ENCODE measurements at places on chromosomes 2 and 18.

DNA sequence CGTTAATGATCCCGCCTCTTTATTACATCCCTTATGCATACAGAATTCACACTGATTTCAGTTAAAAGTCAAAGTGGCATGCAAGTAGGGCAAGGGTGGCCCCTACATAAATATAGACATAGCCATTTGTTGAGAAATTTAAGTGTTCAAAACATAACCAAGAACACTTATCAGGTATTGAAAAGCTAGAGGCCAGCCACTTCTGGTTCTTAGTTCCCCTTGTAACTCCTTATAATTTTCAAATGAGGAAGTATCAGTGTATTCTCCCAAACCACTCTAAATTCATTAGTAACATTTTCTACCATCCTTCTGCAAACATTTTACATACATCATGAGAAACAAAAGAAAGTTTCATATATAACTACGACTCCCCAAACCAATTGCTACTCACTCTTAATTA is 5.8 kb upstream of the ARL5A start:
- DNase-seq = no peak

GRCh38 chr2:1052771-1053191 is 102.1 kb downstream of the SNTG2 start:
- DNase-seq = no peak

GRCh38 chr2:83528767-83529166 is 930.3 kb downstream of the SUCLG1 start:
- DNase-seq = no peak

DNA sequence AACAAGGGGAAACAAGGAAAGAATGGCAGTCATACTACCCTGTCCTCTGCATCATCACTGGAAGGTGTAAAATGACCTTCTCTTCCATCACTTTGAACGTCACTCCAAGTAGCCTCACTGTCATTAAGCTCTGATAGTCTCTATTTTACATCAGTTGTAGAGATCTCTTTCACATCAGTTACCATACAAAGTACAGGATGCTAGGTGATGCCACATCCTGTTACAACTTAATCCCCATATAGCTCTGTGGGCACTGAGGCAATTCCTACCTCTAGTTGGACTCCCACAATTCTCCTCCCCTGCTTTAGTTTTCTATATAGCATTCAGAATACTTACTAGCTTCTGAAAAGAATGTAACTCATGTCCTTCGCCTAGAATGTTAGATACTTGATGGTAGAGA is 55.1 kb upstream of the TTC27 start:
- DNase-seq = no peak

DNA sequence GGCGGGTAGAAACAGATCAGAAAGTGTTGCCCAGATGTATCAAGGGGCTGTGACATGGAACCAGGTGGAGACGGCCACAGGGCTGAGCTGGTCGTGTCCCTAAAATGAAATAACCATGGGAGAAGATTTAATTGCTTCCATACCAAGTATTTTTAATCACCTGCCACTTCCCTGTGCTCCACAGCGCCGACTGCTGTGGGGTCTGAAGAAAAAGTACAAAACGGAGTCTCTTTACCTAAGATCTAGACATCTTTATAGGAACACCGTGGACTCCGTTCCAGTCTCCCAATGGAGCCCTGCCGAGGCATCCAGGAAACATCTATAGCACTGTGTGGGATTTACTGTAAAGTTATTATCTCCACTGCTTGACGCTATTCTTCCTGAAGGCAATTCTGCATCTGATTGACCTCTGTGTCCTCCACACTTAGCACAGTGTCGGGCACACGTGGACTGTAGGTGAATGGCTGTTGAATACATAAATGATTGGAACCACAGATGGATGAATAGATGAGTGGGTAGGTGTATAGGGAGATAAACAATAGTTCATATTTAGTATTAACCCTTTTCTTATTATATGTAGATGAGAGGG is 21.6 kb upstream of the GYPC start:
- no peak for DNase-seq

DNA sequence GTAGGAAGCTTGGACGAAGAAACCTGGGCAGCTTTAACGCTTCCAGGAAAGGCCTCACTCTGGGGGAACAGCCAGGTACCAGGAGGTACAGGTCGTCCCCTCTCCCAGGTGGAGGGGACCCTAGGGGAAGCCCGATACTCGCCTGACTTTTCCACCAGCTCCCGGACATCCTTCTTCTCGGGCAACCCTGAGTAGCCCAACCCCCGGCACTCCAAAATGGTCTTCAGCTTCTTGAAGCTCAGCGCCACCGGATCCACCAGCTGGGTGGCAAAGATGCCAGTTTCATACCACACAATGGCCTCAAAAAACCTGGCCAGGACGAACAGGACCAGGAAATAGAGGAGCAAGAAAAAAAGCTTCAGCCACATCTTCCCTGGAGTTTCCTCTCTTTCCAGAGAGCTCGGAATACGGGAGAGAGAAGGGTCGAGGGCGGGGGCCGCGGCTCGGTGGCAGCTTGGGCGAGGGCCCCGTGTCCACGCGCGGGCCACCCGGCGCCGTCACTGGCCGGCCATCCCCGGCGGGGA is 1.1 kb downstream of the RNF103 start:
- no peak for DNase-seq

- no peak for DNase-seq
Observed at GRCh38 chr2:9807056-9807455, 36.2 kb upstream of the TAF1B start.

DNA sequence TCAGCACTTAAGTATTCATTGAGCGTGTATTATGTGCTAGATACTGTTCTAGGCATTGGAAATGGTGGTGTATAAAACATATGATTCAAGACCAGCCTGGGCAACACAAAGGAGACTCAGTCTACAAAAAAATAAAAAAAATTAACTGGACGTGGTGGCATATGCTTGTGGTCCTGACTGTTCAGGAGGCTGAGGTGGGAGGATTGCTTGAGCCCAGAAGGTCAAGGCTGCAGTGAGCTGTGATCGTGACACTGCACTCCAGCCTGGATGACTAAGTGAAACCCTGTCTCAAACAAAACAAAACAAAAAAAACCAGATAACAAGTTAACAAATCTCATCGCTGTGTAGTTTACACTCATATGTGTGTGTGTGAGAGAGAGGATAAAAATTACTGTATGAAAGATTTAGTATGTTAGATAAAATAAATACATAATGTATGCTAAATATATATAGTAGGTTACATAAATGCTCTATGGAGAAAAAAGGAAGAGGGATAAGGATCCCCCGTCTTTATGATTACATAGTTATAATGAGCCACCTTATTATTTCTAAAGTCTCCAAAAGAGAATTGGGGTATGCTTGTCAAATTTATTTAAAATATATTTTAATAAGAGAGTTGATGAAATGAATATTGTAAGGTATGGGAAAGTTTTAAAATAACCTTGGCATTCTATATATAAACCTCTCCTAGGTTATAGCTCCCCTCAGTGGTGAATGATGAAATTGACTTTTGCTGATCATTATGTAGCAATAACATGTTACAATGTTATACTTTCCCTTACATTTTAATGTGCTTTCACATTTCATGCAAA is 69.2 kb downstream of the EHBP1 start:
- DNase-seq = peak; percentile 42

- DNase-seq = no peak
Observed at GRCh38 chr2:171307560-171307959, 126.2 kb downstream of the METTL8 start.

DNA sequence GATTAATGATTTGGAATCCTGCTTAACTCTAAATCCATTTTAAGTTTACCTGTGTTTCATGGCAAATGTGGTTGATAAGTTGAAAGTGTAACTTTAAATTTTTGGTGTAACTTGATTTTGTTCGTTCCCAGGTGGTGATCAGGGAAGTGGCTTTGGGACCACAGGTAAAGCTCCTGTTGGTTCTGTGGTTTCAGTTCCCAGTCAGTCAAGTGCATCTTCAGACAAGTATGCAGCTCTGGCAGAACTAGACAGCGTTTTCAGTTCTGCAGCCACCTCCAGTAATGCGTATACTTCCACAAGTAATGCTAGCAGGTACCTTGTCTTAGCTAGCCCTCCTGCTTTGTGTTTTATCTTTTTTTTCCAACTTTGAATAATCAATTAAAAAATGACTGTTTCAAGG is 62.8 kb downstream of the AGFG1 start:
- DNase-seq = no peak

- no peak for DNase-seq
Observed at GRCh38 chr2:8203364-8203763, 478.5 kb upstream of the ID2 start.

GRCh38 chr18:29157905-29158304 is 981.0 kb upstream of the CDH2 start:
- no peak for DNase-seq

DNA sequence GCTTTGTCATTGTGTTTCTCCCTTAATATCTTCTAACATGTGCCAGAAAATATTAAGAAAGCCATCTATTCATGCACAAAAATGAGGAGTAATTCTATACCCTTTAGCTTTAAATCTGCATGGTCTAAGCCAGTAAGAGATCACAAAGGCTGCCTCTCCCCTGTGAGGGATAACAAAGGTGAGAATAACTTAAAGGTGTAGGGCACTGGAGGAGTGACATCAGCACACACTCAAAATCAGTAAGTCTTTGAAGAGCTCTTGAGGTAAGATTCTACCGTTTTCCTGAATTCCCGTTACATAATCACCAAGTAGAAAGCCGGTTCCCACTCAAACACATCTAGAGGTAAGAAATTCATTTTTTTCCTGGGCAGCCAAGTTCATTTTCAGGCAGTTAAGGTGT is 123.9 kb upstream of the SULT1C3 start:
- no peak for DNase-seq

DNA sequence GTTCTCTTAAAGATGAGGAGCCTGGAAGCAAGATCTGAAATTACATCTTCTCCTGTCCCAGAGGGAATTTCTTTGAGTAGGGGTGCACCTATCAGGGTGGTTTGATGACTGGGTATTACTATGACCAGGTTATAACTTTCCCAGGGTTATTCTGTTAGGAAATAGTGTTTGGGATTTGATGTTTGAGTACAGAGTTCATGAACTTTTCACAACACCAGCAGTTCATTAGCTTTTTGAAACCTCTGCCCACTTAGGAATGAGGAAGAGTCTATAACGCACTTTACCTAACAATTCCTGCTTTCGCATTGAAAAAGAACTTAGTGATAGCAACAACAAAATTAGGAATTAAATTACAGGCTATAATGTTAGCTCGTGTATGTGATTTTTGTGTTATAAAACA is 58.6 kb downstream of the ALMS1 start:
- DNase-seq = no peak

GRCh38 chr2:231378026-231378722 is 17.3 kb upstream of the B3GNT7 start:
- DNase-seq = no peak

GRCh38 chr2:176118601-176119339 is 2.2 kb downstream of the HOXD10 start:
- DNase-seq = no peak

DNA sequence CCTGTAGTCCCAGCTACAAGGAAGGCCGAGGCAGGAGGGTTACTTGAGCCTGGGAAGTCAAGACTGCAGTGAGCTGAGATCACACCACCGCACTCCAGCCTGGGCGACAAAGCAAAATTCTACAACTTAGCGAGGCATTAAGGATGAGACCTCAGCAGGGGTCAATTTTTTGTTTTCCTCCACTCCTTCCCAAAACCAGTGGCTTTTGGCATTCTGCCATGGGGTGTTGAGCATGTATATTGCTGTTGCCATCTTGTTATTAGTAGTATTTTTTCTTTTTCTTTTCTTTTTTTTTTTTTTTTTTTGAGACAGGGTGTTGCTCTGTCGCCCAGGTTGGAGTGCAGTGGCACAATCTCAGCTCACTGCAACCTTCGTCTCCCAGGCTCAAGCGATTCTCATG is 8.9 kb upstream of the GIGYF2 start:
- DNase-seq = no peak

DNA sequence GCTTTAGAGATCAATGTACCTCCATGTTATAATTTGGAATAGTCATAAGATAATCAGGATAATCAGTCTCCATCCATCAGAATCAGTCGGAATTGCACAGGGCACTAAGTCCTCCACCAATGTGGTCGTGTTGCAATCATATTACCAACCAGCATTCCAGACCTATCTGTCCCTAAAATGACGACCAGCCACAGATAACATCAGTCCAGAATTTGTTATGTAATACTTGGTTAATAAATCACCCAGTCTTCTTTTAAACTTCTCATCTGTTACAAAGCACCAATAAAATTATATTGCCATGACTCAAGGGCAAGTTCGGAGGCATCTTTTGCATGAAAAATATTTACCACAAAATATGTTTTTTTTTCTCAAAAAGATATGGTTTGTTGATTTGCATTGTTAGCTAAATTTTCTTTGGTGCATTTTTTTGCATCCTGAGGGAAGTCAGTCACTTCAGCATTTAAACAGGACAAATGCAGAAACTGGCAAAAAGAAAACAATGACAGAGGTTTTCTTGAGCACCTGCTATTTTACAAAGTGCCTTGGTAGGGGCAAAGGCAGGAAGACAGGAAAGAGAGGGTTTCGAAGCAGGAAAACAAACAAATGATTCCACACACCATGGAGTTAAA is 29.3 kb downstream of the PIEZO2 start:
- DNase-seq = no peak

DNA sequence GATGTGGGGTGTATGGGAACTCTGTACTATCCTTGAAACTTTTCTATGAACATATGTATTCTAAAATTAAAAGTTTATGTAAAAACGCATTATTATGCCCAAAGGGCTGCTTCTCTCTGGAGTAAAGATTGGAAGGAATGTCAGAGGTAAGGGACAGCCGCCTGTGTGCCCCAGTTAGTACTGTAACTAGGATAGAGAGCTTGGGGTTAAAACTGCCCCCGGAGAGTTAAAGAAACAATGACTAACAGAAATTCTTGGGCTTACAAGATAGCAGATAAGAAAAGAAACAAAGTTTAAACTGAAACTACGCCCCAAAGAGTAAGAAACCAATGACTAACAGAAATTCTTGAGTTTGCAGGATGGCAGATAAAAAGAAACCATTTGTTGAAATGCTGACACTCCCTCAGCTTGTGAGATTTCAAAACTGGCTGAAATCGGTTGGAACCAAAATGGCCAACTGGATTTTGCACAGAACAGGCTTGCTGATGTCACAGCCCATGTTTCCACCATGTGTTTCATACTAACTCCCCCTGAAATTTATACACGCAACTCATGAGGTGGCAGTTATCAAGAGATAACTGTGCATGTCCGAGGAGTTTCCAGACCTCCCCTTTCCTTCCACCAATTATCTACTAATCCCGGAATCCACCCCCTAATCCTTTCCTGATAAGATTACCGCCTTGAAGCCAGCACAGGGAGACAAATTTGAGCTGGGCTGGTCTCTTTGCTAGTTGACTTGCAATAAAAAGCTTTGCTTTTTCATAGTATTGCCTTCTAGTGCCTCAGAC is 8.7 kb upstream of the TXNDC2 start:
- no peak for DNase-seq

DNA sequence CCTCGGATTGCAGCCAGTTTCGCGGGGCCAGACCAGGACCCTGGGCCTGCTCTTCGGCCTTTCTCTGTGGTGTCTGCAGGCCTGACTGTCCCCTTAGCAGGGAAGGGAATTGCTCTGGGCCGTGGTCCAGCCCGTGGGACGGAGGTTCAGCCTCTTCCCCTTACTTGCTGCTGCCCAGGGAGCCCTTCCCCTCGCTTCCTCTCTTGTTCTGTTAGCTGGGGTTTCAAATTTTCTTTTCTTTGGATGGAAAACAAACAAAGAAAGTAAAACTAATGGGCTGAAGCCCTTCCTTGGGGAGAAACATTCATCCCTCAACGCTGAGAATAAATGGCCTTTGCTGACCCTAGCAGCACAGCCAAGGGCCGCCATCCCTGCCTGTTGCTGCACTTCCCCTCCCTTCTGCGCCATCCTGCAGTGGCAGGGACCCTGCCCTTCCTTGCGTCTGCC is 52.4 kb downstream of the ASAP2 start:
- peak; percentile 53 for DNase-seq

Data from globus pallidus (tissue), 1 donor.